ENCODE measurements at places on chromosomes 5 and 9.

DNA sequence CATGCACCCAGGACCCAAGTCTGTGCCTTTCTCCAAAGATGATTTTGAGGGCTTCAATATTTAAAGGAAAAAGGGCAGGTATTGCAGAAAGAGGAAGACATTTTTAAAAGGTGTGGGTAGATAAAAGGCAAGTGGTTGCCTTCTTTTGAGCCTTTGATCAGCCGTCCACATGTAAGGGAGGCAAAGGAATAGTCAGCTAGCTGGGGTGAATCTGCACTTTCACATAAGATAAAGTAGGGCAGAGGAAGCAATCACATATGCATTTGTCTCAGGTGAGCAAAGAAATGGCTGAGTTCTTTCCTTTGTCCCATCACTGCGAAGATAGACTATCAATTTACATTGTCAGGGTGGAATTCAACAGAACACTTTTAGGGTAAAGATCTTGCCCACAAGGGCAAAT, 19.9 kb downstream of the MGAT1 start:
- no peak for DNase-seq

DNA sequence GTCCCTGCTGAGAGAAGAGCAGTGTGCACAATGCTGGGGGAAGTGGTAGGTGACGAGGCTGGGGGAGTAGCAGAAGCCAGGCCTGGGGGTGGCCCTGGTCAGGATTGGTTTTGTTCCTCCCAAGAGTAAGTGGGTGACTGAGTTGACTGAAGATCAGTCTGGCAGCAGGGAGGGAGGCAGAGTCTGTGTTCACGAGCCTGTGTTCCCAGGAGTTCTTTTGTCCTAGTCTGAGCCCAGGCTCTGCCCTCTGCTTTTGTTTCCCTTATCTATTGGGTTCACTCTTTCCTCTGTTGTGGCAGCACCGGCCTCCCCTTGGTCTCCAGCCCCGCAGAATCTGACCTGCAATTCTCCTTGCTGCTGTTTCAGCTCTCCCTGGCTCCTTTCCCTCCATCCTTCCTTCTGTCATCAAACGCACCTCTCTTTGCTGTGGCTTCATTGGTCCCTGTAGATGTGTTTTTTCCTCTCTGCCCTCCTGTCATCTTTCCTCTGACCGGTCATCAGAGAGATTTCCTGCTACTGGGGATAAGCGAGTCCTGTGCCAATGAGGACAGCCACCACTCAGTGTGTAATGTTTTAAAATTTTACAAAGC, 607.4 kb downstream of the KIF4B start:
- DNase-seq, result no peak

- peak; percentile 42 for DNase-seq
Measured at GRCh38 chr5:141623186-141623585, 4.4 kb upstream of the DIAPH1 start.

DNA sequence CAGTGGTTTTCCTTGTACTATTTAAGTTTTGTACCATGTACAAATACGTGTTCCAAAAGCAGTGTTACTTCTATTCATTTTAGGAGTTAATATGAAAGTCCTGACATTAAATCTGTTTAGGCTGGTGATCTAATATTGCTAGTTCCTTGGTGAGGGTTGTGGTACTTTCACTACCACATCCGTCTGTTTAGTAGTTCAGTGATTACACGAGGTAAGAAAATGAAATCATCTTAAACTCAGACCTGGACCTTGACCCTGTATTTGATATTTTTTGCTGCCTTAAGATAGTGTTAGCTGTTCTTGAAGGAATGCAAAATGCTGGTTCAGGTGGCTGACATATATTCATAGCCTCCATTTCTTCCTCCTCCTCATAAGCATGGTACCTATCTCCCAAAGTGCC, 50.3 kb downstream of the MTAP start:
- DNase-seq, result no peak
